Ovary (tissue), 10 donors: ENCODE measurements at places on chromosomes 4 and X. TPM values are rescaled to one million over a fixed set of nuclear protein-coding genes. Genes with fewer than 3 reads are reported as not detected.

BRCC3 gene
- 4.3 TPM for total RNA-seq

PHKA2 gene
- total RNA-seq, result 33.7 TPM

HSFX4 gene
- total RNA-seq, result not detected

- no peak for DNase-seq
- H3K27me3 ChIP-seq, result no peaks in the 10 kb centered on the region
- H3K4me1 ChIP-seq, result peaks cover 2% of the 10 kb centered on the region
Measured at GRCh38 chr4:5626913-5627312, 81.4 kb downstream of the EVC2 start.

DNA sequence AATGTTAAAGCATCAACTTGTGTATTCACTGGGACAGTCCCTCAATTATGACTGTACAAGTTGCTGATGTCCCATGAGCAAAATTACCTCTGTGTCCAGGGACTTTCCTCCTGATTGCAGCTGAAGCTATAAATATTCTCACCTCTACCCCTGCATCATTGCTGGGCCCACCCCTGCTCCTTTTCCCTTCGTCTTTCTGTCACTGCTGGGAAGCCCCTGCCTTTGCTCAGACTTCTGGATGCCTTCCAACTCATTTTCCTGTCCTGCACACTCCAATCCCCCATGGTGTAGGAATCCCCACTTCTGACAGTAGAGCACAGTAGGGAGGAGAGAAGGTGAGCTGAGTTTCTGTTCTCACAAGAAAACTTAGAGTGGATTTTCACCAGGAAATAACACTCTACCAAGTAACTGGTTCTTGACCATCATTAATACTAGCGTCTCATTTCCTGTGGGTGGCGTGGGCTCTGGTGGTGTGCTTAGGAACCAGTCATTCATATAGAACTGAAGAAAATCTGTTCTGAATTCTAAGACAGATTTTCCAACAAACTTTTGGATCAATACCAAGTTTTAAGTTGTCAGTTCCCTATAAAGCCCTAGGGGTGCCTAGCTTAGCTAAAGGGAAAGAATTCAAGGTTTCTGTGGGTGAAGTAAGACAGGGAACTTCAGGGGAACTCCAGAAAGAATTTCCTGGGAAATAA is 136.2 kb upstream of the MED14 start:
- H3K27me3 ChIP-seq, result no peaks in the 10 kb centered on the region
- H3K4me1 ChIP-seq, result peaks cover 6% of the 10 kb centered on the region
- no peaks in the 10 kb centered on the region for H3K36me3 ChIP-seq
- no peak overlapping the region for H3K4me3 ChIP-seq
- no peak for DNase-seq
